ENCODE measurements at places on chromosomes 2 and 18. TPM values are rescaled to one million over a fixed set of nuclear protein-coding genes. Genes with fewer than 3 reads are reported as not detected.

GRCh38 chr2:2699121-2699505 is 368.0 kb upstream of the MYT1L start:
- no peak for DNase-seq

GRCh38 chr2:174585146-174585545 is 12.5 kb downstream of the WIPF1 start:
- peak; percentile 45 for DNase-seq

- peak; percentile 15 for DNase-seq
Observed at GRCh38 chr2:199984159-199984558, 28.8 kb downstream of the MAIP1 start.

- DNase-seq, result no peak
Observed at GRCh38 chr2:24459224-24460161, 31.6 kb upstream of the NCOA1 start.

- no peak for DNase-seq
Observed at GRCh38 chr2:112705575-112705974, 15.2 kb upstream of the NT5DC4 start.

- DNase-seq, result no peak
Observed at GRCh38 chr2:122100756-122101155, 345.3 kb downstream of the TSN start.

- DNase-seq, result no peak
Observed at GRCh38 chr2:96924775-96925747, 55.2 kb upstream of the SEMA4C start.

- no peak for DNase-seq
Observed at GRCh38 chr2:196260546-196260945, 89.2 kb upstream of the STK17B start.

GRCh38 chr2:180910831-180911665 is 69.4 kb upstream of the UBE2E3 start:
- DNase-seq, result no peak

DNA sequence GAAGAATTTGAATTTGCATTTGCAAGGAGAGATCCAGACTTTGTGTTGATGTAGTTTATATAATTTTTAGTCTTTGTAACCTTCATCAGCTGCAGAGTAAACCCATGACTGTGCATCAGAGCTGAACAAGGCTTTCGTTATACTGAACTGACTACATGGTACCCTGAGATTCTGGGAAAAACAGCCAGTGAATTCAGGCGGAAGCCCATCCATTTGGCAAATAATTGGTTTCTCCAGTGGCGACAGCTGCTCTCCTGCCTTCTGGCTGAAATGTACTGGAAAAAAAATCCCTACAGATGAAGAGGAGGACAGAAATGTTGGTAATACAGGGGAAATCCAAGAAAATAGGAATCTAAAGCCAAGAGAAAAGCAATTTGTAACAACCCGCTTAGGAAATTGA is 657.5 kb upstream of the CDH7 start:
- peak; percentile 2 for DNase-seq

DNA sequence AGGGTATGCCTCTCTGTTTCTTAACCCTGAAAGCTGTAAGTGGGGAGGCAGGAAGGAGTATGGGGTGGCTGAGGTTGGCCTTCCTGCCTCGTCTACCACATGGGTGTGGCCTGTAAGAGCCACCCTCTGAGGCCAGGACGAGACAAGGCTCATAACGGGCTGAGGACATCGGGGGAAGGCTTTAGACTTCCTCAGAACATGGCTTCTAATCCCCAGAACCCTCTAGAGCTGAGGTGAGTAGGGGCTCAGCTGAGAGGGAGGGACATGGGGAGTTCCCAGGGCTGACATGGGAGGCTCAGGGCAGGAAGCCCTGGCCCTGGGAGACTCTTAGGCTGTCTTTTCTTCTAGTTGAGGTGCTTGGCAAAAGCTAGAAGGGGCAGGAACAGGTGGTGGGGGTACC is 36.7 kb downstream of the EMX1 start:
- no peak for DNase-seq

GRCh38 chr2:197128897-197129296 is 181.7 kb downstream of the ANKRD44 start:
- no peak for DNase-seq

- no peak for DNase-seq
Observed at GRCh38 chr2:189791338-189792042, 7.2 kb downstream of the PMS1 start.

GRCh38 chr18:62974928-62975675 is 259.8 kb downstream of the PHLPP1 start:
- DNase-seq, result no peak

DNA sequence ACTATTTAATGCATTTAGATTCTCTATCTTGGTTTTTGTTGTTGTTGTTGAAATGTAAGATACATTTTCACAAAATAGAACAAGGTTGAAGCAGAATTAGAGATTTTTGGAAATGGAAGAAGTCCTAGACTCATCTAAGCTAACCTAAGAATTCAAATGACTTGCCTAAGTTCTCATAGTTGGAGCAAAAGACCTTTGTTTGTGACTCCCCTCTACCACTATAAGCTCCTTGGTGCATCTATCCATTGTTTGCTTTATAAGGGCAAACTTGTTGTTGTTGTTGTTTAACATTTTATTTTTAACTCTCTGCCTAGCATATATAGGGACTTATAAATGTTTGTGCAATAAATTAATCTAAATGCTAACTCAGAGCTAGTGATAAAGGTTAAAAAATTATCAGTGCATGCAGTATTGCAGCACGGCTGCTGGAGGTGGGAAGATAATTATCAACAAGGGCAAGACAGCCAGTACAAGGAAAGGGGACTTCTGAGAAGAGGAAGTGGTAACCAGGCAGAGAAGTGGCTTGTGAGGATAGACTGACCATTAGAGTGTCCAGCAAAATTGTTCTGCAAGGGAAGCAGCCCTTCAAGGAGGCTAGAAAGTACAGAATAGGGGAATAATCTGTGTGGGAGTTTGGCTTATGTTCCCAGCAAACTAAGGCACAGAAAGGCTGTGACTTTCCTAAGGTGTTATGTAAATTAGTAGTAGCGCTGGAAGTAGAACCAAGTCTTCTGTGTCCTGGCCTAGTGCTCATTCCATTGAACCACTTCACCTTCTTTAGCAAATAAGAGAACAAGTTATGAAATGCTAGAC is 38.1 kb upstream of the ACYP2 start:
- no peak for DNase-seq

- no peak for DNase-seq
Observed at GRCh38 chr2:48175254-48175653, 269.0 kb upstream of the FBXO11 start.

GRCh38 chr2:241545106-241545505 is 13.4 kb upstream of the BOK start:
- no peak for DNase-seq

GRCh38 chr2:132441051-132441450 is 24.4 kb downstream of the GPR39 start:
- no peak for DNase-seq

GRCh38 chr2:84782717-84783442 is 98.0 kb downstream of the TRABD2A start:
- DNase-seq, result no peak

GRCh38 chr2:71609441-71609840 is 156.1 kb downstream of the DYSF start:
- no peak for DNase-seq

DNA sequence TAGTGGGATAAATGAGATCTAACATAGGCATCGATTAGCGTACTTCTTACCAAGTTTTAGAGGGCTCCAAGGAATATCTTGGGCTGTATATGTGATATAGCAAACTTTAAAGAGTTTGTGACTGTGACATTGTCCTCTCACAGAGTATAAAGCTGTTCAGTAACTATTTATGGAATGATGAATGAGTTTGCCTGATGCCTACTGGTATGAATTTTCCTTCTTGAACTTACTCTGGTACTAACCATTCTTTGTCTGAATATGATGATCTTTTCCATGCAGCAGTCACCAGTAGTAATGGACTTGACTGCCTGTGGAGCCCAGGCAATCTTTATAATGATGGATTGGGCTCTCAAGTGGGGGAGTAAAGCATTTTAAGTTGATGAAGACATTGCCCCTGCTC is 120.5 kb downstream of the PARD3B start:
- DNase-seq, result no peak

- DNase-seq, result peak; percentile 8
Observed at GRCh38 chr2:14428056-14428455, 204.5 kb upstream of the LRATD1 start.

GRCh38 chr2:182259629-182260150 is 167.1 kb downstream of the PDE1A start:
- DNase-seq, result no peak

GRCh38 chr2:31660165-31660564 is 79.4 kb upstream of the SRD5A2 start:
- DNase-seq, result no peak

- DNase-seq, result no peak
Observed at GRCh38 chr2:218777276-218777990, 4.5 kb upstream of the CYP27A1 start.

- no peak for DNase-seq
Observed at GRCh38 chr2:241232736-241233575, 44.5 kb downstream of the ANO7 start.

DNA sequence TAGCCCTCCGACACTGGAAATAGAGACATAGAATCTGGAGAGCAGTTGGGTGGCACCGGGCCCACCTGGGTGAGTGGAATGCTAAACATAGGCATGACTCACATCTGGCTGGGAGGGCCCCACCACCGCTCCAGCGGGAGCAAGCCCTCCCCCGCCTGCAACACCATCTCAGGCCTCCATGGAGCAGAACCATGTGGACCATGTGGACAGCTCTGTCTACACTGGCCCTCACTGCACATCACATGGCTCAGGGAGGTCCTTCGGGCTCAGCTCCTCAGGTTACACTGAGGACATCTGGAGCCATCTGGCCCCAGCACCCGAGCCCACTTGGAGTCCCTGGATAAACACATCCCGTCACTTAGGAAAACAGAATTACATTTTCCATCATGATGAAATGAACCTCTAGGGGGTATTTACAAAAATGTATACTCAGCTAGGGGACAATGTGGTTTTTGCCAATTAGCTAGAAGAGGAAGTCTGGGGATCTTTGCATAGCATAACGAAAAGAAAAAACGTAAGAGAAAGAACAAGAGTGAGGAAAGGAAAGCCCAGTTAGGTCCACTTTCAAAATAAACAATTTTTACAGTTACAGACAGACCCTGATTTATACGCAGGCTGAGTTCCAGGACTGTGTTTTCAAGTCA is 30.7 kb upstream of the MLPH start:
- DNase-seq, result peak; percentile 88

DNA sequence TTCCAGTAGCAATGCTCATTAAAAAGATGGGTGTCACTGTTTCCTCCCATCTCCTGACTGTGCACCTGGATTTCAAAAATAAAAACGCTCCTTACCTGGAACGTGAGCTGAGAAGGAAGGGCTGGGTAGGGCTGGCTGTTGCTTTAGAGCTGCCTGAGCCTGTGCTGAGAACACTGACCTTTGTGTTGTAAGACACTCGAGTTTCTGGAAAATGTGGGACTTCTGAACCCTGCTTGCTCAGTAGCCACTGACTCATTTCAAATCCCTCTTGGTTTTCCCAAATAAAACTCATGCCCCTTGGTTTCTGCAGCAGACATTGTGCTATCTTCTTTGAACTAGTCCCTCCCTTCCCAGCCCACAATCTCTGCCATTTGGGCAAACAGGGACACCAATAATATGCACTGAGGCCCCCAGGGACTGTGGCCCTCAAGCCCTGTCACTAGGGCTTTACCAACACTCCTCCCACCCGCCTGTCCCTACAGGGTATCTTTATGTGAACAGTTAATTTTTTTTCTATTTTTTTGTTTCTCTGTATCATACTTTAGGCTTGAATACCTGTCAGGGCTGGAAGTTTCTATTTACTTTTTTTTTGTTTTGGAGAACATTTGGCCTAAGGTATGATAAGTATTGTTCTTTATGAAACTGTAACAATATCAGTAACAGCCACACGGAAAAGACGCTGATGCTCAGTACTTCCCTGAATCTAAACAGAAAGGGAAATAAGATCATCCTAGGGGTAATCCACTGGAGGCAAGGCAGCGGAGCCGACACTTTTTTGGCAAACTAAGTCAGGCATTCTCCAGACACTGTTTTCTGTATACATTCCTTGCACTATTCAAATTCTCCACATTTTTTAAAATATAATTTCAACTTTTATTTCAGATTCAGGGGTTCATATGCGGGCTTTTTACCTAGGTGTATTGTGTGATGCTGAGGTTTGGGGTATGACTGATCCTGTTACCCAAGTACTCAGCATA is 280.2 kb downstream of the STK39 start:
- peak; percentile 37 for DNase-seq

GRCh38 chr2:167398873-167399272 is 510.6 kb downstream of the XIRP2 start:
- DNase-seq, result peak; percentile 8

The FBXO41 gene
- 0.41 TPM for total RNA-seq

The MC2R gene
- total RNA-seq, result not detected

The PGAP1 gene
- total RNA-seq, result 41.1 TPM

The DCC gene
- total RNA-seq, result 5.5 TPM

The ESCO1 gene
- total RNA-seq, result 32.6 TPM

The NOL4 gene
- total RNA-seq, result 0.82 TPM

The GREB1 gene
- 6.9 TPM for total RNA-seq

The CIDEA gene
- total RNA-seq, result not detected

The REG3G gene
- total RNA-seq, result not detected

The NTSR2 gene
- not detected for total RNA-seq

The CLEC4F gene
- total RNA-seq, result not detected

The SULT1C2 gene
- total RNA-seq, result 0.92 TPM

The TLX2 gene
- not detected for total RNA-seq

The GALR1 gene
- 0.21 TPM for total RNA-seq

The UGT1A3 gene
- total RNA-seq, result 0.51 TPM

The ARHGAP15 gene
- 32.2 TPM for total RNA-seq

The EVA1A gene
- total RNA-seq, result 9.7 TPM

The SPATA3 gene
- not detected for total RNA-seq

The SUPT7L gene
- 22.4 TPM for total RNA-seq

The PDCD1 gene
- not detected for total RNA-seq

All from tongue (tissue), 3 donors.